Activated T-cell treated with anti-CD3 and anti-CD28 coated beads, Interleukin-2, amount 50 U/mL, for 72 hours (primary cell): ENCODE measurements at places on chromosomes 7 and 10.
A peak's percentile ranks its signal among the peaks of the same experiment; 100 is the strongest.

DNA sequence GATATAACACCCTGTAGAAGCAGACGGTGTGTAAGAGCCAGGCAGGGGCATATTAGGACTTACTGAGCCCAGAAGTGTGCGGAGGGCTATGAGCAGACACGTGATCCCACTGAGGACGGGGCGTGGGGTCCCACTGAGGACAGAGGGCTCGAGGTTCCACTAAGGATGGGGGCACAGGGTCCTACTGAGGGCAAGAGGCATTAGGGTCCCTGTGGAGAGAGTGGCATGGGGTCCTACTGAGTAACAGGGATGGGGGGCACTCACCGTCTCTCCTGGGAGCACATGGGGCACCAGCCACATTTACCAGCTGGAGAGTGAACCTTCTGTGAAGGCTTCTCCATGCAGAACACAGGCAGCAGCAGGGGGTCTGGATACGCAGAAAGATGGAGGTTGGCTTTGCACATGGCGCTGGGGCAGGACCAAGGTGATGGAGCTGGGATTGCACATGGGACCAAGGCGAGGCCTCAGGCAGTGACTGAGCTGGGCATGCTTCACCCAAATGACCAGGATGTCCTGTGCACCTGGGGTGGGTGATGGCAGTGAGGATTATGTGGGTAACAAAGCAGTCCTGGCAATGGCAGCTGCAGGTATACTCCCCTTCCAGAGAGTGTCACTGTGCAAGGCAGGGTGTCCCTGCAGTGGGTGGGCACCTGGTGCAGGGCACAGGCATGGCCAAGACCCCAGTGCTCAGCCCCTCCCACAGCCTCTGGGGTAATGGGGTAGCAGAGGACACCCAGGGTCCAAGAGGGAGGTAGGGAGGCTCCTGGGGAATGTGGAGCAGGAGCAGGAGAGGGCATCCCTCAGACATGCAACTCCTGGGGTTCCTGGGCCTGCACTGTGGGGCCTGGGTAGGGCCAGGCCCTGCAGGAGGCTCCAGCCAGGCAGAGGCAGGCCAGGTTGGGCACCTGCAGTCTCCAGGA is 278.1 kb downstream of the TCERG1L start:
- DNase-seq: no peak

- DNase-seq: peak; percentile 62
Measured at GRCh38 chr7:157432957-157433576, 96.3 kb downstream of the DNAJB6 start.

- DNase-seq: no peak
Measured at GRCh38 chr10:80966326-80966986, 428.8 kb downstream of the SH2D4B start.

DNA sequence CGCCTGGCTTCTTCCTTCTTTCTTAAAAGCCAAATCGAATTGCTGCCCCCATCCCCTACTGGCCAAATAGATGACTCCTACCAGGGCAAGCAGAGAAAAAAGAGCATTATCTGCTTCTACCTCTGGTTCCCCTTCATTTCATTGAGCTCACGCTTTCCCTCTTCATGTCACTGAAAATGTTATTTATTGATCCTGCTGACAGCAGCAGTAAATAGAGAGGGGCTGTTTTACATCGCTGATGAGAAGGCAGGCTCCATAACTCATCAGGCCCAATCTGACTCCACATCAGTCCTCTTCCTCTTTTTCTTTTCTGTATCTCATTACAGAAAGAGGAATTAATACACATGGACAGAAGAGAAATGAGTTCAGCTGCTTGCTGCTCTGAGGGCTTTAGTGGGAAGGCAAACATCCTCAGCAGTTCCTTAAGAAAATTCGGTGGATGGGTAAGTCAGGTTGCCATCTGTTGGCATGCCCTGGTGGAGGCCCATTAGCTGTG is 904.1 kb downstream of the KCNMA1 start:
- DNase-seq: no peak

GRCh38 chr7:81810476-81811155 is 40.8 kb upstream of the HGF start:
- no peak for DNase-seq

GRCh38 chr10:122441961-122442360 is 12.5 kb upstream of the ARMS2 start:
- DNase-seq: no peak

DNA sequence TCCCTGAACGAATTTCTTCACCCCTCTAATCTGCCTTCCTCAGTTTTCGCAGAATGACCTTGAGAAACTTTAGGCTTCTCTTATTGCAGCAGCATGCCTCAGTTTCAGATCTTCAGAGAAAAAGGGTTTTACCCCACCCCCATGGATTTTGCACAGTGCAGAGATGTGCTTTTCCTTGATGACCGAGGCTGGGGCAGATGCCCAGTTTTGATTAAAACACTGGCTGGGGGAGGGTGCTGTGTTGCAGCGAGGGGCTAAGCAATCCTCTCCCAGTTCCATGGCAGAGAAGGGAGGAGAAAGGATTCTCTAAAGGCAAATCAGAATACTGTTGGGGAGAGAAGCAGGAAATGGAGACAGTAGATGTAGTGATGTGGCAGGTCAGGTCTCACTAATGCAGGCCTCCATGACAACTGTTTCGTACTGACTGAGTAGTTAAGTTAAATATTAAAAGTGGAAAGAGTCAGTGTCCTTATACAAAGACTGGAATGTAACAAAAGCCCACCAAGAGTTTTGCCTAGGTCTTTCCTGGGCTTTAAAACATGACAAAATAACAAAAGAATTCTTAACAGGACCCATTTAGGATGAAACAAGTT is 50.8 kb upstream of the PDZD8 start:
- DNase-seq: no peak

DNA sequence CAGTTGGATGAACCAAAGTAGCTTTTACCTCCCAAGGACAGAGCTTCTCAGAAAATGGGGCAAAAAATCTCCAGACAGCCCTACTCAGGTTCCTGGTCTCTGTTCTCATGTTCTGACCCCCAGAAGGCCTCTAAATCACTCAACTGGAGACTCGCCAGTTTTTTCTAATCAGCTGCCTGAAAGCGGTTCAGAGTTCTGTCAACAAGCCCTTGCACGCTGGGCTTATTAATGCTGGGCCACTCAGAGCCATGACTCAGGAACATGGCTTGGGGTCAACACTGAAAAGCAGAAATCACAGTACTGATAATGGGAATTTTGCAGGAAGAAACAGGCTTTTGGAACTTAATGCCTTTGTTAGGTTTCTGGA is 15.3 kb downstream of the ECHDC3 start:
- DNase-seq: no peak

DNA sequence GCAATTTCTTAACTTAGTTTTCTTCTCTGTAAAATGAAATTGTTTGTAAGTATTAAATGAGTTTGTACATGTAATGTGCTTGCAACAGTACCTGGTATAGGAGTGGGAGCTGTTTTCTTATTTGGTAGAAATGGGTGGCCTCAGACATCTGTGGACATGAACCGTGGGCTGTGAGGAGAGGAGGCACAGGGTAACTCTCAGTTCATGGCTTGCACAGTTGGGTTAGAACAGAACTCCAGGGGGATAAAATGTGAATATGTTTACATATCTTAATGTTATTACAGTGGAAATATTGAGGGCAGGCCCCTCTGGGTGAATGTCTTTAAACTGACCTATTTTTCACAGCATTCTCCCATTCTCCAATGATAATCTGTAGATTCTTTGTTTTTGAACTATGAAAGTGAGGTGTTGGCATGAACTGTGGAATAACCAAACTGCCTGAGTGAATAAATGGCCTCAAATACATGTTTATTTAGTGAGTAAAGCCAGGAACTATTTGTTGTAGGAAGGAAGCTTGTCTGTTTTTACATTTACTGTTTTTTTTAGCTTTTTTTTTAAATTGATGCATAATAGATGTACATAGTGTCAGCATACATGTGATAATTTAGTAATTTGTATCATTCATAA is 2.6 kb downstream of the ABCA13 start:
- DNase-seq: no peak

GRCh38 chr10:52050429-52051047 is 263.5 kb upstream of the DKK1 start:
- DNase-seq: no peak

GRCh38 chr7:84060000-84060399 is 134.6 kb downstream of the SEMA3A start:
- DNase-seq: no peak

DNA sequence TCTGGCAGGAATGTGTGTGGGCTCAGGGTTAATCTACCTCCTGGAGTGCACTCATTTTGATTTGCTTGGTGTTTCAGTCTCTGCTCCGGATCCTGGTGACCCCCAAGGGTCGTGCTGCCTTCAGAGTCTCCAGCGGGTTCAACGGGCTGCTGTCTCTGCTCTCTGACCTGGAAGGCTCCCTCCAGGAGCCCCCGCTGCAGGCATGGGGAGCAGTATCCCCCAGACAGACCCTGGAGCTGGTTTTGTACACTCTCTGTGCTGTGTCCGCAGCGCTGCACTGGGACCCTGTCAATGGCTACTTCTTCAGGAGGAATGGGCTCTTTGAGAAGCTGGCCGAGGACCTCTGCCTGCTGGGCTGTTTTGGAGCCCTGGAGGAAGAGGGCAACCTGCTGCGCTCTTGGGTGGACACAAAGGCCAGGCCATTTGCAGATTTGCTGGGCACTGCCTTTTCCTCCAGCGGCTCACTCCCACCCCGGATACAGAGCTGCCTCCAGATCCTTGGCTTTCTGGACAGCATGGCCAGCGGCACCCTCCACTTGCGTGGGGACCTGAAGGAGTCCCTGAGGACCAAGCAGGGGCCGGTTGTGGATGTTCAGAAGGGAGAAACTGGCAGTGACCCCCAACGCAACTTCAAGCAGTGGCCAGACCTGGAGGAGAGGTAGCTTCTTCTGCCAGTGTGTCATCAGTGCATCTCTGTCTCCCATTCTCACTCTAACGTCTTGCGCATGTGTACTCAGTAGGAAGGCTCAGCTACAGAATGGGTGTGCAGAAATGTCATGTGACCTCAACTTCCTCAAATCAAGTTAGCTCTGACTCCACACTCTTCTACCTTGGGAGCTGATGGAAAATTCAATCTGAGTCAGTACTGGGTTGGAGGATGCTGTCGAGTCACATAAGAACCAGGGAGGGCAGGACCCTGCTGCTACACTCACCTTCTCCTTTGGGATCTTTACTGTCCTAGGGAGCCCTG is 58.5 kb downstream of the WDFY4 start:
- no peak for DNase-seq

GRCh38 chr7:127946847-127947246 is 84.4 kb downstream of the LRRC4 start:
- DNase-seq: no peak

DNA sequence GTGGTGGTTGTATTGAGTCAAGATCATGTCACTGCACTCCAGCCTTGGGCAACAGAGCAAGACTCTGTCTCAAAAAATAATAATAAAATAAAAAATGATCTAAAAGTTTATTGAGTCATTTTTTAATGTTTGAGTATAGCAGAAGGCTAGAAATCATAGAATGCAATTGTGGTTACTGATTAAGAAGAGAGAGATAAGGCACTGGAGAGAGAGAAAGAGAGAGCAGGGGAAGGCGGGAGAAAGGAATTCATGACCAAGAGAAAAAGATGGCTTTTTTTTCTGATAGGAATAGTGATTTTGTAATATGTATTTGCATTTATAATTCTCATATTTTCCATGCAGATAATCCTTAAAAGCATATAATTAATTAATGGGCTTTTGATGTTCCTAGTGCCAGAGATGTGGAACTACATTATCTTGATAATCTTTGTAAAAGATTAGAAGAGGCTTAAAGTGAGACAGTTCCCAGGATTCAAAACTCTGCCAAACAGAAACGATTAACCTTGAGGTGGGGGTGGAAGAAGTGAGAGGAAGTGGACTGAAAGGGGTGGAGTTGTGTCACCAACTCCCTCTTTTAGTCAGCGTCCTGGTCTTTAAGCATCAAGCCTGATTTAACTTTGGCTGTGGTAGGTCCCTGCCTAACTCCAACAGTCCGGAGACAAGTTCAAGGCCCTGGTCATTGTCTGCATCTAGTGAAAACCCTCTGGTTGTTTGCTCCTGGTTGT is 76.2 kb downstream of the CHN2 start:
- peak; percentile 30 for DNase-seq

DNA sequence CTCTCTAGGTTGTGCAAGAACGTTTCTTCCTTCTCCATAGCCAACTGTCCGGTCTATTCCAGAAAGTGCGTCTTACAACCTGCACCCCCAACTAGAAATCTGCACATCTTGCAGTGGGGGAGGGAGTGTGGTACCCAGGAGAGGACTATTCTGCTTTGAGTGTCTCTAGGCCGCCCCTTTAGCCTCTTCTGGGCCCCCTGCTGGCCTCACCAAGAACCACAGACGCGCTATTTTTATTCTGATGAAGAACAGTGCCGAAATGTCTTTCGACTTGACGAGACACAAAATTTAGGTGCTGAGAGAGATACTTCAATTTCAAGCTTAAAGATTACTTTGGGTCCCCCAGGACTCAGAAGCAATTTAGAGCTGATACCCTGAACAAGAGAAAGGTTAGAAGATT is 1.0 kb downstream of the CNPY1 start:
- DNase-seq: no peak

GRCh38 chr10:22252801-22253579 is 35.2 kb upstream of the EBLN1 start:
- peak; percentile 55 for DNase-seq

DNA sequence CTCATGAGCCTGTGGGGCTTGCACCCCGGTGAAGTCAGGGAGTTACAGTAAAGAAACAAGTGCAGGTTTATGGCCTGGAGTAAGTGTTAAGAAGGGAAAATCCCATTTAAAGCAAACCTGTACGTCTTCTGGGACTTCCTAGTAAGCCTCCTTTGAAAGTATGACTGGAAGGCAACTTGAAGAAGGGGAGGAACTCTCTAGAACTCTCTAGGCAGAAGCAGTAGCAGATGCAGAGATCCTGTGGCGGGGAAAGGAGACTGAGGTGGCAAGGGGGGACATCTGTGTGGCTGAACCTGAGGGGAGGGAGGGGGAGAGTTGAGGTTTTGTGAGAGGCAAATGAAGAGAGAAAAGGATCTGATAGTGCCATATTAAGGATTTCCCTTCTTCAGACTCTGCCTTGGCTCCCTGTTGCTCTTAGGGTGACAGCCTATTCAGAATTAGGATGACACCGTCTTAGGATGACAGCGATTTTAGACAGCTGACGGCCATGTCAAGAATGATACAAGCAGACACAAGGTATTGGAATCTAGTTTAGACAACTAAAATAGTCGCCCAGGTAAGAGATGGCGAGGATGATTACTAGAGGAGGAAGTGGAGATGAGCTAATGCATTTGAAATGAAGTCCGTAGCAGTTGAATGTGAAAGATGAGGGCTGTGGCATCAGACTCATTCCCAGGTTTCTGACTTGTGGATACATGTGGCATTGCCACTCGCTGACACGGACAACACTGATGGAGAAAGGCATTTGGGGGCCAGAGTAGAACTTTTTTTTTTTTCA is 29.0 kb downstream of the CUL1 start:
- peak; percentile 14 for DNase-seq

DNA sequence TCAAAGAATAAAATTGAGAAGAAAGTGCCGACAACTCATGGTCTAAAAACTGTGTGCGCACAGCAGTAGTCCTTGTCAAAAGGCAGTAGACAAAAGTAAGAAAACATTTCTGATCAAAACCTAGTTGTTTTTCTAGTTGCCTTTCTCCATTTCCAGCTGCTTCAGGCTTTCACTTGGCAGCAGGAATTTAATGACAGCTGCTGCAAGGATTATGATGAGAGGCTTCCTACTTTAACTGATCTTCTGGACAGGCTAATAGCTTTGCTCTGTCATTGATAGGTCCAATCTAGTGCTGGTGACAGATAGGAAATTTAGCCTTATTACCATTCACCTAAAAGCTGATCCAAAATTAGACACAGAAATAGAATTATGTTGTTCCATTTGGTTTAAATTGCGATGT is 110.7 kb upstream of the SEMA3C start:
- DNase-seq: no peak
